ENCODE measurements at places on chromosomes 7 and 10.

DNA sequence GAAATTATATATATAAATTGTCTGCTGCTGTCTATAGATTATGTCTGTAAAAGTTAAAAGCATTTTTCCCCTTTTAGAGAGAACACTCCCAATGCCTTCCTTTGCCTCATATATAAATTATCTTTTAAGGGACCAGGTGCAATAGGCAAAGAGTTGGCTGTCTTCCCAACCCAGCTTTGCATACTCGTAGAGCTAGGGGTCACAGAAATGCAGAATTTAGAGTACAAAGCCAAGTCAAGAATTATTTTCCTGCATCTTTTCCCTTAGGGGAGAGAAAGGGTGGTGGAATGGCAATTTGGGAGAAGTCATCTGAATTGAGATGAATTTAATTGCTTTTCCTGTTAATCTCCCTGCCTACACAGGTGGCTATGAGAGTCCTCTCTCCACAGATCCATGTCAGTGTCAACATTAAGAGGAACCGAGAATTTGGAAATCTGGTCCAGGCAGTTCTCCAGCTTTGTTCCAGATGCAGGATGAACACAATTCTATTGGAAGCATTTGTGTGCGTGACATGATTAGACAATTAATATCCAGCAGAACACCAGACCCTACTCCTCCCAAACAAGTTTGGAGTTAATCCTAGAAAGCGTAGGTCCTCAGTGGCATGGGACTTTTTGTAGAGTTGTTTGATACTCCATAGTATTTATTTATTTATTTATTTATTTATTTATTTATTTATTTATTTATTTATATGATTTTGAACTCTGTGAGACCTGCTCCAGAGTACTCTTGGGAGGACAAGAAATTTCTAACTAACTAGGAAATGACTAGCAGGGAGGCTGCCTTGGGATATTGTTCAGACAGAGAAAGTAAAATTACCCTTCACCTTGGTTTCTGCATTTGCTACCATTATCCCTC is 80.3 kb upstream of the SKAP2 start:
- no peak for DNase-seq

- DNase-seq, result no peak
Measured at GRCh38 chr10:131215776-131216175, 95.7 kb downstream of the TCERG1L start.

DNA sequence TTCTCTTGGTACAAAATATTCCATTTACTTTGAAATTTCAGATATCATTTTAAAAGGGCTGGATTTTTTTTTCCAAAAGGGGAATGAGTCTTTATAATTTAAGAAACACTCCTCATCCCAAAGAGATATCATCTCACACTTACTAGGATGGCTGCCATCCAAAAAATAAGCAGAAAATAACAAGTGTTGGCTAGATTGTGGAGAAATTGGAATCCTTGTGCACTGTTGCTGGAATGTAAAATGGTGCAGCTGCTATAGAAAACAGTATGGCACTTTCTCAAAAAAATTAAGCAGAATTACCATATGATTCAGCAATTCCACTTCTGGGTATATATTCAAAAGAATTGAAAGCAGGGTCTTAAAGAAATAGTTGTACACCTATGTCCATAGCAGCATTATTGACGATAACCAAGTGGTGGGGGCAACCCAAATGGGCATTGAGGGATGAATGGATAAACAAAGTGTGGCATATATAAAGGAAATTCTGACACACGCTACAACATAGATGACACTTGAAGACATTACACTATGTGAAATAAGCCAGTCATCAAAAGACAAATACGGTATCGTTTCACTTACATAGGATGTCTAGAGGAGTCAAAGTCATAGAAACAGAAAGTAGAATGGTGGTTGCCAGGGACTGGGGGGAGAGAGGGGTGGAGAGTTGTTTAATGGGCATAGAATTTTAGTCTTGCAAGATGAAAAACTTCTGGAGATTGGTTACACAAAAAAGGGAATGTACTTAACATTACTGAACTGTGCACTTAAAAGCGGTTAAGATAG is 53.8 kb downstream of the LSM5 start:
- no peak for DNase-seq

DNA sequence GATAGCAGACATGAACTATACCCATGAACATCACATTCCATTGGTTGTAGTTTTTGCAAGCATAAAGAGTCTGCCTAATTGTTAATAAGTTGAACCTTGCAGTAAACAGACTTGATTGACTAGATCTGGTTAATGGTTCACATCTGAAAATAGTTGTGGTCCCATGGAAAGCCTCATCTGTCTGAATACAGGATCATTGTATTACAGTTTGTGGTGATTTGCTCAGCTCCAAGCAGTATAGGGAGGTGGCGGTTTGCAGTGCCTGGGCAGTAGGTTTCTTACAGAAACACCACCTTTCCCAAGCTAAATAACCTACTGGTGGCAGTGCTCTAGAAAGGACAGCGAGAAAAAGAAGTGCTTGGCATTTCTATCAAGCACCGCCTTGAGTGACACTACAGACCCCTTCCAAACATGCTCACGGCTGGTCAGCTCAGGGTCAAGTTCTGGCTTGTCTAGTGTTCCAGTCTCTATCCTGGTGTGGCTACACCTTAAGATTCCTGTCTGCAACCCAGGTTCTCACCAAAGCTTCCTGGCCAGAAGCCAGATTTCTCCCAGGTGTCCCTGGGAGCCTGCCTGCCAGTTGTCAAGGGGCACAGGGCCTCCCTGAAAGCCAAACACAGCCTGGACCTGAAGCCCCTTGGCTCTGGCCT is 119.9 kb downstream of the FANK1 start:
- no peak for DNase-seq

DNA sequence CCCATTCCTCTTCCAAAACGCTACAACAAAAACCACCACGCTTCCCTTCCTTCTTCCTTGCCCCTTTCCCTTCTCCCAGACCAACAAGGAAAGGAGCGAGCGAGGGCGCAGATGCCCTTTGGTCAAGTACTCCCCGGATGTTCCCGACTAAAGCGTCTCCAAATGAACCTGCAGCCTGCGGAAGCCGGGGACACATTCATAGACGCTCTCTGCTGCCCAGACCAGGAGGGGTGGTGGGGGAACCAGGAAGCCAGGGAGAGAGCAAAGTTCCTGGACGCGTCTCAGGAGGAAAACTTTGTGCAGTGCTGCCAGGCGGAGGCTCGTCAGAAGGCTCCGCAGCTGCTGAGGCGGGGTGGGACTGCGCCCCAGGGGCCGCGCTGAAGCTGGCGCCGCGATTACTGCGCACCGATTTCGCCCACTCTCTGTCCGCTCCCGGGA is 754 bp downstream of the SEMA3D start:
- DNase-seq, result no peak
